ENCODE measurements at places on chromosomes 7 and 10.
A peak's percentile ranks its signal among the peaks of the same experiment; 100 is the strongest.

DNA sequence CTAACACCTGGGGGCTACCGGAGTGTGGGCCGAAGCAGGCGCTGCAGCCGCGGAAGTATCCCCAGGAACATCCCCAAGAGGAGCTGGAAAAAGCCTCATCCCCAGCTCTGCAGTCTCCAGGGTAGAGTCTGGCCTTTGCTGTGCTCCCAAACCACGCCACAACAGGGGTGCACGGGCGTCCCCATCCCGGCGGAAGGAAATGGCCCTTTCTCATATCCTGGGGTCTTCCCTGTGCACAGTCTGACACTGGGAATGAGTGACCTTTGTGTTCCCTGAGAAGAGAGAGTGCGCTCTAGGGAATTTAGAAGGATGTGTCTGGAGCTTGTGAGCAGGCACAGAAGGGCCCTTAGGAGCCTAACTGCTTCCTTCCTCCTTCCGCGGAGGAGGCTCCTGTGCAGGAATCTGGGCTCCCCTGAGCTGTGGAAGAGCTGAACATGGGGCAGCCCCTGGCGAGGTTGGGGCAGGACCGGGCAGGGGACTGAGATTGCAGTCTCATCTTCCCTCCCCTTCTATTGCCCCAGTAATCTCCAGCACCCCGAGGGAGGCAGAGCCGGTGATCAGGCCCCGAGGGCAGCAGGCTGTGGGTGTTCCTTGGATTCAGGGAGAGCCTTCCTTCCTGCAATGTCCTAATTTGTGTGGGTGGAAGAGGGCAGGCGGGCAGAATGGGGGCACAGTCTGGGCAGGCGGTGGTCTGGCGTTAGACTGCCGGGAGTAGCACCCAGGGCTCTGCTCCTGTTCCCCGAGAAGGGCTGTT lies 1.3 kb downstream of the REPIN1 start:
- no peak for DNase-seq

DNA sequence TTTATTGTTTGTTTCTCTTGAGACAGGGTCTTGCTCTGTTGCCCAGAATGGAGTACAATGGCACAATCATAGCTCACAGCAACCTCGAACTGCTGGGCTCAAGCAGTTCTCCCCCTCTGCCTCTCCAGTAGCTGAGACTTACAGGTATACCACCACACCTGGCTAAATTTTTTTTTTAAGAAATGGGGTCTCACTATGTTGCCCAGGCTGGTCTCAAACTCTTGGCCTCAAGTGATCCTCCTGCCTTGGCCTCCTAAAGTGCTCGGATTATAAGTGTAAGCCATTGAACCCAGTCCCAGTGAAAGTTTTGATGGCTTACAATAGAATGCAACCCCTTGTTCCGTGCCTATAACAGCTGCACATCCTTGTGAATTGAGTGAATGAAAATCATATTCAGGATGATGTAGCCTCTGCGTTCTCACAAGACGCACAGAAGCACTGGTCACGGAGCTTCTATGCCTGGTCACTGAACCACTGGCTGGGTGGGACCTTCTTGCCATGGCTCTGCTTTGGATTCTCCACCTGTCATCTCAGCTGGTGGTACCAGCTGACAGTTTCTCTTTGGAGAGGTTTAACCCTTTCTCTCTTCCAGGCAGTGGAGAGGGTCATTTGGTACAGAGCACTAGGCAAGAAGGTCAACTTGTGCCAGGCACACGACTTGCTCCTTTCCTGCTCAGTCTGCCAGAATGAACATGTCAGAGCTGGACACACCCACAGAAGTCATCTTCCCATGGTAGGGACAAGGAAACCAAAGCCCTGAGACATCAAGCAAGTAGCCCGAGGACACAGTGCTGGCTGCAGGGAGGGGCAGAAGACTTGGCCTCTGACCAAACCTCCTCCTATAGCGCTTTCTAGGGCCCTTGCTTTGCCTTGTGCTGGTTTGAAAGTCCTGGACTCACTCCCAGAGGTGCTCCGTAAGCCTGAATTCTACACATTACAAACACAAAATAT lies 89.6 kb downstream of the ATXN7L1 start:
- no peak for DNase-seq

DNA sequence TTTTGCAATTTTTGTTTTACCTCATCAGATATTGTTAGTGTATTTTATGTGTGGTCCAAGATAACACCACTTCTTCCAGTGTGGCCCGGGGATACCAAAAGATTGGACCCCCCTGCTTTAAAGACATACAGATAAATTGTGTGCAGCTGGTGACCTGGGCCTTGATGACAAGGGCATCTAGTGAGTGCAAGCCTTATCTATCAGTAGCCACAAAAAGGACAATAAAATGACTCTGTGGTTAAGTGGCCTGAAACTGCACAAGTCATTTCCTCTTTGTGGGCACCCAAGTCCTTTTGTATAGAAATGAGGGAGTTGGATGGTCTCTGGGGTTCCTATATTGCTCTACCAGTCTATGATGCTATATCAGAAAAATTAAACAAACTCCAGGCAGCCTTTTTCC lies 98.1 kb downstream of the PARD3 start:
- peak; percentile 49 for DNase-seq

- DNase-seq, result no peak
Measured at GRCh38 chr7:31249671-31250070, 90.9 kb downstream of the NEUROD6 start.

DNA sequence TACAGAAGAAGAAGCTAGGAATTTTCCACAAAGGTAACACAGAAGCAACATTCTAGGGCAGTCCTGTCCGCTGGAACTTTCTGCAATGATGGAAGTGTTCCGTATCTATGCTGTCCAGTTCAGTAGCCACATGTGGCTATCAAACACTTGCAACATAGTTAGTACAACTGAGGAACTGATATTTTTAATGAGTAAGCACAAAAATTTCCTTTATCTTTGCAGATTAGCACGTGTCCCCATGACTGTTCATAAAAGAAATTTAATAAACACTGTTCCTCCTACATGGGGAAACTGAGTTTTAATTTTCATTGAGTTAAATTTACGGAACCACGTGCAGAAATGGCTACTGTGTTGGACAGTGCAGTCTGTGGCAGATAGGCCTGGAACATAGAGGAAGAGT lies 336.4 kb upstream of the KMT2E start:
- DNase-seq, result no peak

- DNase-seq, result no peak
Measured at GRCh38 chr10:77879710-77880109, 46.8 kb downstream of the DLG5 start.

DNA sequence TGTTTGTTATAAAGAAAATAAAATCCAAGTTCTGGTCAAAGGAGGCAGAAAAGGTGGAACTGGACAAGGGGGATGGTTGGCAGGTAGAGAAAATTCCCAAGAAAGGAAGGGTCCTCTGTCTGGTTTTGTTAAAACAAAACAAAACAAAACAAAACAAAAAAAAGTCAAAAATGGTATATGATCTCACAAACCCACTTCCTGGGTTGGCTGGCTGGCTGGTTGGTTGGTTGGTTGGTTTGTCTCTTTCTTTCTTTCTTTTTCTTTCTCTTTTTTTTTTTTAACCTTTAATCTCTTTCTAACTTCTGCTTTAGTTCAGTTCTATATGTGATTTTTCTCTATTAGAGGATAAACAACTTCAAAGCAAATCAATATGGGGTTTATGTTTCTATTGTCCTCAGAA lies 41.1 kb upstream of the CPN1 start:
- no peak for DNase-seq

DNA sequence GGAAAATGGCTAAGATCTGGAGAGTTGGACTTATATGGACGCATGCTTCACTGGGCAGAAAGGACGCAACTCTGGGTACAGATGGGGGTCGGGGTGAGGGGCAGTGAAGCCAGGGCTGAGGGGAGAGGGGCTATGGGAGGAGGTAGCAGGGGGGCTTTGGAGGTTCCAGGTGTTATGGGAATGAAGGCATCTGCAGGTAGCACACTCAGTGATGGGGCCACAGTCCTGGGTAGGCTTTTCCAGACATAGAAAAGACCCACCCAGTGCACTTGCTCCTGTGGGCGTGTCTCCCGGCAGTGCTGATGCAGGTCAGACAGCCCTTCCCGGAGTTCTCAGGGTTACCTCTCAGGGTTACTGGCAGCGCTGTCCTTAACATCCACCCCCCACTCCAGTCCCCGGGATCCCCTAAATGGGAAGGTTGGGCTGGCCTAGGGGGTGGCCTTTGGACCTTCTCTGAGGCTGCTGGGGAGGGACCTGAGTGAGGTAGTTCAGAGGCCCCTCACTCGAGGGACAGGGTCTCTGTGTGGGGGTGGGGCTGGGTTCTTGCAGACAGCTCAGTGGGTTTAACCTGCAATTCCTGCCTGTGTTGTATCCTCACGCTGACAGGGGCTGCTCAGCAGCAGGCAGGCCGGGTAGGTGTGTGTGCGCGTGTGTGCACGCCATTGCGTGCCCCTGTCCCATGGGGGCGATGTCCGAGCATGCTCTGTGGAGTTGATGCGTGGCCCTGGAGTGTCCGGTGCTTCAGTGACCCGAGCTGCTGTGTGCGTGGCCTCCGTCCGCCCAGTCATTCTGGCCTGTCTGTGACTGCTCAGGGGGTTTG lies 6.2 kb downstream of the ZYX start:
- DNase-seq, result no peak

DNA sequence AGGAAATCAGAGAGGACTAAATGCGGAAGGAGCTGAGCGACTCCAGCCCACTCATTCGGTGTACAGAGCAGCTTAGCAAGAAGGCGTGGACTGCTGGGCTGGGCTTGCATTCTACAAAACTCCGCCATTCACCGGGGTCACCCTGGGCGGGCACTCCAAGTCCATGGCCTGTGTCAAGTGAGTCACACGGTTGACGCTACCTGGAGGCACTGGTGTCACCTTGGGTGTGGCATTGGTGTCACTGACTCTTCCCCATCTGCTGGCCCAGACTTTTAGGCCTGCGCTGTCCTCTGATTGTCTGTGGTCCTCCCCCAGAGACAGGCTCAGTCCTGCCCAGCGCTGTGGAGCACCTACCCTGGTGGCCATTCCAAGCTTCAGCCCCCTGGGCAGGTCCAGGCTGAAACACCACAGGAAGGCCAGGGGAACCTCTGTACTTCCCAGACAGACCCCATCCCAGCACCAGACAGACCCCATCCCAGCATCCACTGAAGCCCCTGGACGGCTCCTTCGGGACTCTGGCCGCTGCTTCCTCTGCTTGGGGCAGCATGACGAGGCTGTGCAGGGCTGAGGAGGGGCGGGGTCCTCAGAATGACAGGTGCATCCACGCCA lies 30.6 kb upstream of the CNPY1 start:
- DNase-seq, result no peak

DNA sequence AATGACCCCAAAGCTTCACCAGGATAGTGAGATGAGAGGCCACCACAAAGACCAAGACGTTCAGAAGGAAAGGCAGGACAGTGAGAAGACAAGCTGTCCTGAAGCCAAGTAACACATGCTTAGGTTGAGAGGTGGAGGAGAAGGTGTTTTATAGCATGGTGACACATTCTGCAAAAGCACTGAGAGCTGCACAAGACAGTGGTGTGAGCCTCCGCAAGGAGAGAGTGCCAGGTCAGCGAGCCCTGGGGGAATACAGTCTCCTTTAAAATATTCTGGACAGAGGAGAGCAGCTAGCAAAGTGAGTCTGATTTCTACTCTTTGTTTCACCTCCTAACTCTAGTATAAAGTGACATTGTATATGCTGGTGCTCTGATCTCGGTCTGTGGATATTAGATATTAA lies 68.0 kb upstream of the VKORC1L1 start:
- no peak for DNase-seq

DNA sequence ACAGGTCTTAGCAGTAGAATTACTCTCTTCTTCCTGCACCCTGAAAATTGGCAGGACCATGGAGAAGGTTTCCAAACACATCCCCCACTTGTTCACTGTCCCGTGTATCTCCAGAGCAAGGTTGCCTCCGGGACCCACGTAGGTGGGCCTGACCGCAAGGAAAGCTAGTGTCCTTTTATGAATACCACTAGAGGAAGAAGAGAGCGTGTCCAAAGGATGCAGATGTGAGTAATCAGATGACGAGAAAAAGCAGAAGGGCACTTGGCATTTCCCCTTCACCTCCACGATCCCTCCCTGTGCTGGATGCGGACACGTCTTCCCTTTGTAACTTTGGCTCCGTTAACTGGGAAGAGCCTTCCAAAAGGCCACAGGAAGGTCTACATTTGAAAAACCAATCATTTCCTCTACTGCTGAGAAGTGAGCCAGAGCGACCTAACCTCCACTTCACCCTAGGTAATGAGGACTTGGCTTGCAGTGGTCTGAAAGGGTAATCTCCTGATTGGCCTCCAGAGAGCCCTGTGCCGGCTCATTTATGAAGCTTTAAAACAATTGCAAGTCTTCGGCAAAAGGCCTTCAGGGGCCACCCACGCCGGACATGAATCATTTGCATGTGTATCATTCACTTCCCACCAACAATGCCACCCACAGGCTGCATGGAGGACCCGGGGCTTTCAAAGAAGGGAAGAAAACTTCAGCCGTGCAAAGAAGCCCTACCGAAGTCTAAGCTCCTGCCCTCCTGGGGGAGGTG lies 55.4 kb downstream of the LYZL1 start:
- no peak for DNase-seq

DNA sequence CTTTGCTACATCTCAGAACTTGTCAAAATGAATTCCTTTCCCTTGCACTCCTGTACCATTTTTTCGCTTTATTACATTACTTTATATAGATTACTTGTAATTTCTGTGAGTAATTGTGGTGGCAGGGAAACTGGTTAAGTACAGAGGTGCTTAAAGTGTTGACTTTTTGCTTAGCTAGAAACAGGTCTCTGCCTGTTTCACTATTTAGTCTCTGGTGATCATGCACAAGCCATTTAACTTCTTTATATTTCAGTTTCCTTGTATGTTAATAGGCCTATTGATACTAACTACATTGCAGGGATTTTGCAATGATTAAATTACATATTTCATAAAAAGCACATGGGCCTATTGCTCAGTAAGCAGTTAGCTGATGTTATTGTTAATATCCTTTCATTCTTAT lies 233.8 kb downstream of the PRKG1 start:
- DNase-seq, result no peak

DNA sequence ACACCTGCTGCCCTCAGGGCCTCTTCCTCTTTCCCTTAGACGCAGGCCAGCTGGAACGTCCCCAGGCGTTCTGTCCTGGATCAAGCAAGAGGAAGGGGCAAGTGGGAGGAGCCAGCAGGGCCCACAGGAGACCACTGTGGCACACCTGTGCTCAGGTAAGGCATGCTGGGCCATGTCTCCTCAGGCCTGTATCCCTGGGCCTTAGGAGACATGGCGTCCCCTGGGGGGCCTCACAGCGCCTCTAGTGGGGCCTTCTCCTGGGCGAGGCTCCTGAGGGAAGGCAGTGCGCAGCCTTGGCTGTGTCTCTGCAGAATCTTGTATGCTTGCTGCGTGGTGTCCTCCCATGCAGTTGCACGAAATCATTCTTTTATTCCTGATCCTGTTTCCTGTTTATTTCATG lies 31.3 kb downstream of the ZNF783 start:
- DNase-seq, result no peak

DNA sequence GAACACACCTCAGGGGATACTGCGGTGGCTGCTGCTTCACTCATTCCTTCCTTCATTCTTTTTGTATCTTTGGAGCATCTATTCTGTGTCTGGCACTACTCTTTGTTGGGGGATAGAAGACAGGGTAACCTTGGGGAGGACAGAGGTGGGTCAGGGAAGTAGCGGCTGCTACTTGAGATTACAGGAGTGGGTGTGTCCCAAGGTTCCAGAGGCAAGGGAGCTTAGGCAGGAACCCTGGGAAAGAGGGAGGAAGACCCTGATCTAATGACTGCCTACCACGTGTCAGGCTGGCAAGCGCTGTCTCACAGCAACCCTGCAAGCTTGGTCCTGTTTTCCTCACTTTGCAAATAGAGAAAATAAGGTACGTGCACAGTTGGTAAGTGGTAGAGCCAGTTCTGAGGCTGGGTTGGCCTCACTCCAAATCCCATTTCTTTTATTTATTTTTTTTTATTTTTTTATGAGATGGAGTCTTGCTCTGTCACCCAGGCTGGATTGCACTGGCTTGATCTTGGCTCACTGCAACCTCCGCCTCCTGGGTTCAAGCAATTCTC lies 985.9 kb upstream of the ZNF722 start:
- DNase-seq, result no peak

All from CMK (cell line).